Activated naive CD4-positive, alpha-beta T cell treated with Interleukin-2 at 50 U/mL for 16 hours (primary cell): ENCODE measurements at places on chromosomes 12 and 14.

DNA sequence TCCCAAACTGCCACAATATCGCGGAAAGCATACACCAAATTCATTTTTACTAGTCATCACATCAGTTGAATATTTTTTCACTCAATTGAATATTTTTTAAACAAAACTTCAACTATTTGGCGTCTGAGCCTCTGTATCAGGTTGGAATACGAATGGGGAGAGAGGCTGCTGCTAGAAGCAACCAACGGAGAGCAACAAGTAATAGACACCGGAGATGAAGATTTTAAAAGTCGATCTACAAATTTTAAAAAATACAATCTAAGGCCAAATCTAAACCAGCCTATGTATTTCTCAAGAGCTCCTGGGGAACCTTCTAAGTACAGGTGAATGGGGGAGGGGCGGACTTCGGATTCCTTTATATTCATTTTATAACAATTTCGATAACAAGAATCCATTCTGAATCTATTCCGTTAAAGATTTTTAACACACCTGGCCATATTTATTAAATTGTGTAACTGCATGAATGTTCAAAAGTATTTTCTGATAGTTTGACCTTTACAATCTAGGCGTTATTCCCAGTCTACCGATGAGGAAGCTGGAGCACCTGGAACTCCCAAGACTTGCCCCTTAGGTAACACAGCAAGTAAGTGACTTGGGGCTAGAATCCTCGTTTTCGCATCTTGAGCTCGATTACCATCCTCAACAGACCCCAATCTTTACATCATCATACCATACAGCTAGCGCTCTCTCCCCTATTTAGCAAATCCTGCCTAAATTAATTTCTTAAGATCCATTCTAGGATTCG lies 1.2 kb downstream of the GNPNAT1 start:
- no peak for DNase-seq

GRCh38 chr14:55243813-55244212 lies 27.4 kb upstream of the FBXO34 start:
- no peak for DNase-seq

GRCh38 chr14:89781046-89781445 lies 173.5 kb downstream of the EFCAB11 start:
- DNase-seq: no peak

DNA sequence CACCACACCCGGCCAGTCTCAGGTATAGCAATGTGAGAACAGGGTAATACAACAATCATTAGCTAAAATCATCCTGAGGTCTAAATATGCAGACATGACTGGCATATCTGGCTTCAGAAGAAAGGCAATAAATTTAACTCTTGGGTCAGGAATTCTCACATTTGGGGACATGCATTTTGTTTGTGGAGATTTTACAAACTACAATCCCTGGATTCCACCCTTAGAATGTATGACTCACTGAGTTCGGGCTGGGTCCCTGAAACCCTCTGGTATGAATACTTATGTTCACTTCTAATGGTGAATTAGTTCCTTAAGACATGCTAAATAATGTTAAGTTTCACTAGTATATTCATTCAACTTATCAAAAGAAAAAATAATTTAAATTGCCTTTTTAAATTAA lies 98.9 kb upstream of the HMGA2 start:
- DNase-seq: no peak

GRCh38 chr12:26845057-26845666 lies 12.2 kb upstream of the ITPR2 start:
- peak; percentile 19 for DNase-seq

- no peak for DNase-seq
Observed at GRCh38 chr12:76863837-76864236, 15.0 kb downstream of the CSRP2 start.
